T-cell (primary cell): ENCODE measurements at places on chromosomes 2 and 18. TPM values are rescaled to one million over a fixed set of nuclear protein-coding genes. Genes with fewer than 3 reads are reported as not detected.

DNA sequence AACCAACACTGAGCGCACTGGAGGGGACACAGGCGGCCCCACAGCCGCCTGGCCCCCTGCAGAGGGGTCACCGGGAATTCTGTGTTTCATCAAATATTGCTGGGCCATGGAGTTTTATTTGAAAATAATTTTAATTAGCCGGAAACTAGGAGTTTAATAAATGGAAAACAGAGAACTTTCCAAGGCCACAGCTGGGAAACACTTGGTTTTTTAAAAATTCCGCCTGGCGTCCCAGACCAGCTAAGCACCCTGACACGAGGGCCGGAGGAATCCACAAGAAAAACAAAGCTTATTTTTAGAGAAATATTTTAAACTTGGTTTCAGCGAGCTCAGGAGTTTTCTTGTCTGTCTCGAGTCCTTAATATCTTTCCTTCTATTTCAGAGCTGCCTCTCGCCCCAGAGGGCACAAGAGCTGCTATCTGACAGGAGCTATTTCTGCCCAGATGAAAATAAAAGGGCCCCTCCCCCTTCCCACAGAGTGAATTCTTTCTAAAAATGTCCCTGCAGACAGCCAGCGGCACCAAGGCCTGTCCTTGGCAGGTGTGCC, 8.2 kb downstream of the ZFP36L2 start:
- no peak for DNase-seq

- no peak for DNase-seq
Measured at GRCh38 chr2:219727771-219728429, 100.5 kb downstream of the SLC4A3 start.

DNA sequence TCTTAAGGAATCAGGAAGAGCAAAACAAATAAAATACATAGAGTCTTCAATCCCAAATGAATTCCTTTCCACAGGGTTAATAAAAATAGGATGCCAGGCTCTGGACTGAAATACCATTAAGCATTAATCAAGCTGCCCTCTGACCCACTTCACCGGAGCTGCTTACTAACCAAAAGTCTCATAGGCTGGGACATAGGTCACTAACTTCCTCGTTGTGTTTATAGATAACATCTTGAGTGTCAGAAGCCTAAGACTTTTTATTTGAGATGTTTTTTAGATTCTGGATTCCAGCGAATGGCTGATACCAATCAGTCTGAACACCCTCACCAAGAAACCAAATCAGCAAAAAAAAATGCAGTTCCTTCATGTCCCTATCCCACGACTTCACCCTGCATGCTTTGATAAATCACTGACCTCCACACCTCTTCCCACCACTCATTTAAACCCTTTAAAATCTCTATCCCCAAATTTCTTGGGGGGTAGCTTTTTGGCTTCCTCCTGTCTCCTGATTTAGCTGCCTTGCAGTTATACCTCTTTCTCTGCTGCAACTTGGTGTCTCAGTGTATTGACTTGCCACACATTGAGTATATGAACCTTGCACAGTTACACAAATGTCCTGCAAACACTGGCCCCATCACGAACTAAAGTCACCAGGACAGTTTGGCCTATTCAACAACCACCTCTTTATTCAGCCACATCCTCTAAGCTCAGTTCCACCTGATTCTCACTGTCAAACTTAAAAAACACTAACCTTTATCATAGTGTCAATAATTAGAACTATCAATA, 399.3 kb downstream of the METTL4 start:
- no peak for DNase-seq

- no peak for DNase-seq
Measured at GRCh38 chr18:75253784-75254183, 43.2 kb downstream of the TSHZ1 start.

- DNase-seq = no peak
Measured at GRCh38 chr2:106038601-106039375, 155.3 kb downstream of the UXS1 start.

DNA sequence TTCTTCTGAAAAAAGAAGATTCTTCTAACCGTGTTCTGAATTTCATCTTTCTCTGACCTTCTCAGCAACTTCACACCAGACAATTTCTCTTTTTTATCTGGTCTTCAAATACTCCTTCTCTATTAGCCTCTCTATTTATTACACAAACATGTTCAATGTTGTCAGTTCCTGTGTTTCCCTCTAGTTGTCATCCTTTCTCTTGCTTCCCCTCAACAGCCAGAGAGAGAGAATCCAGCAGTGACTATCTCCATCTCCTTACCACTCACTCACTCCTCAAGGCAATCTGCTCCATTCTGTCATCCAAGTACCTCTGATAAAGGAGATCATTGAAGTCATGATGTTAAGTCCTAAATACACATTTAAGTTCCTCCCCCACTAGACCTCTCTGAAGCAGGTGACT, 491.9 kb upstream of the CHAC2 start:
- DNase-seq = no peak

- no peak for DNase-seq
Measured at GRCh38 chr18:48949606-48950535, 894 bp downstream of the SMAD7 start.

- no peak for DNase-seq
Measured at GRCh38 chr2:120709608-120710041, 26.0 kb upstream of the GLI2 start.

GRCh38 chr2:200596774-200597570, 11.2 kb downstream of the AOX1 start:
- no peak for DNase-seq

DNA sequence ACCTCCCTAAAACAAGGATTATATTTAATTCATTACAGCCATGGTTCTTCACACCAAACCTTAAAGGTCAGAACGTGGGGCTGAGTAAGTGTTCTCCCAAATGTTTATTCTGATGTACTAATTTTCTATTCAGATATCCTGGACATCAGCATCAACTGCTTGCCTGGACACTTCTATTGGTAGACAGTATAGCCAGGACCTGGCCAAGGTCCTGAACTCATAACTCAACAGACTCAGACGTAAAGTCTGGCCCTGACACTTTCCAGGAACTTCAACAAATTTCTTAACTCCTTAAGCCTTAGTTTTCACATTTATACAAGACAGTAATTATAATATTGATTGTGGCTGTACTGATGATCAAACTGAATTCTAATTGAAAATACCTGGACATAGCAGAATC, 89.1 kb downstream of the AKAIN1 start:
- DNase-seq = no peak

DNA sequence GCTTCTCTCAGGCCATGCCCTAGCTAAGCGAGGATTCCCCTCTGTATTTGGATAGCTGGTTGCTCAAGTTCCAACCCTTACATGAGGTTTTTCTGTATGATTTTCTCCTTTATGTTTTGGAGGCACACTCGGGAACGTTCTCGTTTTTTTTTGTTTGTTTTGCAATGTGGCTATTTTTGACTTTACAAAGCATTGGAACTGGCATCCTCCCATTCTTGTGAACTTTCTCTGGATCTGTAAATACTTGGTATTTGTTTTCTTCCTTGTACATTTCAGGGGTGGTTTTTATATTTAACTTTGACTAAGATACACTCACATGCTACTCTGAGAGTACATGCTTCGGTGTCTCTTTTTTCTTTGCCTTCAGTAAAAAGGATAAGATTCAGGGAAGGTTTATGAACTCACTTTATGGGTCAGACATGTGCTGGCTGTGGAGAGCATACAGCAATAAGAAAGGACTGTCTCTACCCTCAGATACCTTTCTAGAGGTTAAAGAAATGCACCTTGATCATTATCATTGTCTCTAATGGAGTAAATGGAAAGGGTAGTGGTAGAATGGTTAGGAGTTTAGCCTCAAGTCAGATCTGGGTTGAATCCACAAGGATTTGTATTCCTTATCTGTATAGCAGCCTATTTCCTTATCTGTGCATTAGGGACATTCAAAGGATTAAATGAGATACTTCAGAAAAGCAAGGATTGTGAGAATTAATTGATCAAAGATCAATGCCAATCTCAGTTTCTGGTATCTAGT, 61.9 kb downstream of the MEIS1 start:
- DNase-seq = no peak

- no peak for DNase-seq
Measured at GRCh38 chr2:169360984-169361705, 1.2 kb downstream of the LRP2 start.

- no peak for DNase-seq
Measured at GRCh38 chr2:45483997-45484396, 127.1 kb downstream of the SRBD1 start.

DNA sequence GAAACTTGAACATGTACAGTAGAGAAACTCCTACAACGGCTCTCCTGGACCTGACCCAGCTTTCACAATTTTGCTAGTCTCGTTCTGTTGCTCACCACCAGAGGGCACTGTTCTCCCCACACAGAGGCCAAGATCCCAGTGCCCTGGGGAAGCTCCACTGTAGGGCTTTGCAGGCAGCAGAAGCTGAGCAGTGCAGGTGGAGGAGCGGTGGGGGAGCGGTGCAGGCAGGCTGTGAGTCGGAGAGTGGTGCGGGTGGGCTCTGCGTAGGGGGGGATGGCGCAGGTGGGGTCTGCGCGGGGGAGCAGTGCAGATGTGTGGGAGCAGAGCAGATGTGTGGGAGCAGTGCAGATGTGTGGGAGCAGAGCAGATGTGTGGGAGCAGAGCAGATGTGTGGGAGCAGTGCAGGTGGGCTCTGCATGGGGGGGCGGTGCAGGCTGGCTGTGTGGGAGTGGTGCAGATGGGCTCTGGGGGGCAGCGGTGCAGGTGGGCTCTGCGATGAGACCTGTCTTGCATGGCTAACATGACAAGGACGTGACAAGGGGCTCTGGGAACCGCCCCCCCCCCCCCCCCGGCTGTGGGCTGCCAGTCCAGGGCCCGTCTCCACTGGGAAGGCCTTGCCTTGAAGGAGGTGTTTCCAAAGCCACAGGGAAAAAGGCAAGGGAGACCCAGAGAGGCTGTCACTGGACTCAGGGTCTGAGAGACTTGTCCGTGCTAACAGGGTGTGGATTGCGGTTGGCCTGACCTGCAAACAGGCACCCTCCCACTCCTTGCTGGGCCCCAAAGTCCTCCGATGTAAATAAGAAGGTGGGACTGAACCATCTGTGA, 7.3 kb downstream of the CYS1 start:
- DNase-seq = peak; percentile 76

GRCh38 chr2:33335516-33335915, 140.9 kb upstream of the RASGRP3 start:
- DNase-seq = no peak

- no peak for DNase-seq
Measured at GRCh38 chr18:73724958-73725357, 422.7 kb downstream of the FBXO15 start.

DNA sequence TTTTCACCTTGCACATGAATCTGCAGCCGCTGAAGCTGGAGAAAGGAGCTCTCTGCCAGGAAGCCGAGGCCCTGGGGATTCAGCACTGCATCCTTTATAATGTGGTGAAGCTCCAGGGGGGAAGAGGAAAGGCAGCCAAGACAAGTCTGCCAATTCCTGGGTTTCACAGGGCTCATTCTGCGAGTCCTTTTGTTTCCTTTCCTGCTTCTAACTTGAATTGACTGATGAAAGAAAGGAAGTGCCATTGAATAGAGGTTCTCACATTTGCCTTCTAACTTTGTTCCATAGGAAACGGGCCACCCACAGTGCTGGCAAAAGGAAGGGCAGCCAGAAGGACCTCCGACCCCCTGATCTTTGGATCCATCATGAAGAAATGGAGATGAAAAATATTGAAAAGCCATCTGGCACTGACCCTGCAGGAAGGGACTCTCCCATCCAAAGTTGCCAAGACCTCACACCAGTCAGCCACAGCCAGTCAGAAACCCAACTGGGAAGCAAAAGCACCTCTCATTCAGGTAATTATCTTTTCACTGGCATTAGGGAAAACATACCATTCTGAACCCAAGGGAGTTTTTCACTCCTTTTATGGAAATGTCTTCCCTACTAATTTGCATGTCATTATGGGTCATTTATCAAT, 765.4 kb downstream of the MBD2 start:
- no peak for DNase-seq

- peak; percentile 97 for DNase-seq
Measured at GRCh38 chr2:240566203-240567136, 1.8 kb upstream of the RNPEPL1 start.

The IL18R1 gene
- 10.1 TPM for total RNA-seq

The LDLRAD4 gene
- 78.8 TPM for total RNA-seq

The FAM161A gene
- total RNA-seq = 4.1 TPM

The MBD5 gene
- total RNA-seq = 37.4 TPM
